ENCODE measurements at places on chromosomes 12 and 14.

- no peak for DNase-seq
Observed at GRCh38 chr12:107730618-107731341, 30.2 kb downstream of the PRDM4 start.

GRCh38 chr14:99199846-99200653, 71.9 kb downstream of the BCL11B start:
- DNase-seq = no peak

GRCh38 chr12:73726881-73727280, 810.8 kb upstream of the ATXN7L3B start:
- DNase-seq = no peak

DNA sequence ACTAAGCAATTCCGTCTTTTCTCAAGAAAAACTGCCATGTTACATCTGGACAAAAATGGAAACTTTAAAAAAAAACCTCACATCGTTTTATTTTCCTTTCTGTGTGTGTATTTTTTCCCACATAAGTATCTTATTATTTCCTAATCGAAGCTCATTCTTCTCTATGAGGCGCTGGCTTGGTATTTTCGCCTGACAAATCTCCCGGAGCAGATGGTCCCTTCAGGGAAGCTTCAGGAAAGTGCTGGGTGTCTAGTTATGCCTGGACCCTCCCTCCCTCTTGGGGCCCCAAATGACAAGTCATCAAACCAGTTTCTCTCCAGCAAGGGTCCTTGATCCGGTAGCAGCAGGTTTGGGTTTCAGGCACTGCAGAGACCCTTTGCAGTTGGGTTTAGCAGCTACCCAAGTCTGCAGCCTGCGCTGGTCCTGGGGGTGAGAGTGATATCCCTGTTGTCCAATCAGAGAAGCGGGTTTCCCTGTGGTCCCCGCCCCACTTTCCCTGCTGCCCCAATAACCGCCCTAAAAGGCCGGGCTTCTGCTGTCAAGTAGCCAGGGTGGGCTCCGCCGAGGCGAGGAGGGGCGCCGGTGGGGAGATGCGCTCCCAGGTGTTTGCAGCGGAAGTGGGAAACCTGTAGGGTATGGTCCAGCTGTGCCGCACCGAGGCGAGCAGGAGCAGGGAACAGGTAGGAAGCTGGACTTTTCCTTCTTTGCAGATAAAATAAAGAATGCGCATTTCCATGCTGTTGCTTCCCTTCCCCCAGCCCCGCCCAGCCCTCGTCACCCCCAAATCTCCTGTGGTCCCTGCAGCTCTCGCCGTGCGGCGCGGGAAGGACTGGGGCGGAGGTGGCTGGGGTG, at the start of gene CNTN1:
Gene CNTN1, plus strand, starts transcription at position 527 of the 852 bp plus-strand sequence.
- no peak for DNase-seq

- no peak for DNase-seq
Observed at GRCh38 chr12:105083551-105084105, 630 bp downstream of the ALDH1L2 start.

DNA sequence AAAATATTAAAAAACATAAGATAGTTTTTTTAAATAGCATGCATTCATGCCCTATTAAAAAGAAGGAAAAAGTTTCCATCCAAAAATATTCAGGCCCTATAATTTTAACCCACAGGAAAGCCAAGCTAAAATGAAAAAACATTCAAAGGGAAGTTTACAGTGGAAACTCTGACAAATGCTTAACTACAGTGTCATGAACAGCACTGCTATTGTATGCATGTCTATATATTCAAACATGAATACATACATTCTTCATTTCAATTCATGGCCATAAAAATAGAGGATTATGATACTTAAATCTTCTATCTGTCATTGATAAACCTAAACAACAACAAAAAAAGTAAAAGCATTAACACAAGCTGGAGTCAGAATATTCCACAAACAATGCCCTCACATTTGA, 67.4 kb downstream of the PPP2R5E start:
- DNase-seq = no peak

- no peak for DNase-seq
Observed at GRCh38 chr14:64255756-64256155, 38.4 kb downstream of the ESR2 start.

- DNase-seq = no peak
Observed at GRCh38 chr12:32400114-32400672, 835 bp downstream of the FGD4 start.

DNA sequence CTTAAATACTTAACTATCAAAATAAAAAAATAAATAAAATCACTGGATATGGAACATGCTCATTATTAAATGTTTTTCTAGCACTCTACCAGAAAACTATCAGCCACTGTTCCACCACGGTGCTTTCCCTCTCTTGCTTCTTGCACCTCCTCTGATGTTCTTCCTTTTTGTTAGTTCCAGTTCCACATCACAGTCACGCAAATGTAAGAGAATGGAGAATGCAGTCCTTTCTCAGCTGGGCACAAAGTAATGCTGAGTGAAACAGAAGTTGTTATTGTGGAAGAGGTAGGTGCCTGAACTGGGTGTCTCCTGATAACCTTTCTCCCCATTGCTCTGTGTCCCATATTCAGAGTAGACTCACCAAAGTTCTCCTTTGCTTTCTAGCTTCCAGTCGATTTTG, 1116.9 kb upstream of the TMEM132C start:
- no peak for DNase-seq

GRCh38 chr12:127726671-127727315, 540.2 kb upstream of the TMEM132C start:
- DNase-seq = no peak

DNA sequence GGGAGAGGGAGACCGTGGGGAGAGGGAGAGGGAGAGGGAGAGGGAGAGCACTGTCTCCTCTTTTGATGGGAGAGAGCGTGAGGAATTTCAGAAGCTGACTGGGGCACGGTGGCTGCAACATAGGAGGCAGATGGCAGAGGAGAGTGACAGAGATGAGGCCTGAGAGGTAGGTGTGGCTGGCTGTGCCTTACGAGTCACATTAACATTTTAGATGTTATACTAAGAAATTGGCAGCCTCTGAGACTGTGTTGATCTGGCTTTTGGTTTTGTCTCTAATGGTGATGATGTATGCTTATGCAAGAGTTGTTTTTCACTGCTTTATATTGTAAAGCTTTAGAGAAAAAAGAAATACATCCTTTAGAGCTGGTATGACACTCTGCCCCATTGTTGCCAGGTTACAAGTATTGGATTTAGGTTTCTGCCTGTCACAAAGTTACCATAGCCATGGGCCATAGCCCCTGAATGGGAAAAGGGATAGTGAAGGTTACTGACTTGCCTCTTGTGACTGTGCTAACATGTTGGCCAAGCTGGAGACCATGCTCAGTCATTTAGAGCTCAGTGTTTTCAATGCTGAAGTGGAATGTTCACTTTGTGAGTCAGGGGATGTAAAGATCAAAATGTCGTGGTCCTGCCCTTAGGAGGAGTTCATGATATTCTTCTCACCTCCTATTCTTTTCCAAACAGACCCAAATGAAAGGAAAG, 186.2 kb downstream of the SYNE2 start:
- no peak for DNase-seq

GRCh38 chr12:41983856-41984255, 160.8 kb downstream of the GXYLT1 start:
- no peak for DNase-seq

GRCh38 chr14:44384093-44384492, 123.0 kb downstream of the FSCB start:
- DNase-seq = no peak

GRCh38 chr12:131869871-131870418, 24.5 kb upstream of the ULK1 start:
- DNase-seq = no peak

All from activated CD4-positive, alpha-beta T cell treated with anti-CD3 and anti-CD28 coated beads, Interleukin-2, amount 10 ng/mL, durations not matched to agents 7 days and 5 days (primary cell).